ENCODE measurements at places on chromosomes 6 and 20.

DNA sequence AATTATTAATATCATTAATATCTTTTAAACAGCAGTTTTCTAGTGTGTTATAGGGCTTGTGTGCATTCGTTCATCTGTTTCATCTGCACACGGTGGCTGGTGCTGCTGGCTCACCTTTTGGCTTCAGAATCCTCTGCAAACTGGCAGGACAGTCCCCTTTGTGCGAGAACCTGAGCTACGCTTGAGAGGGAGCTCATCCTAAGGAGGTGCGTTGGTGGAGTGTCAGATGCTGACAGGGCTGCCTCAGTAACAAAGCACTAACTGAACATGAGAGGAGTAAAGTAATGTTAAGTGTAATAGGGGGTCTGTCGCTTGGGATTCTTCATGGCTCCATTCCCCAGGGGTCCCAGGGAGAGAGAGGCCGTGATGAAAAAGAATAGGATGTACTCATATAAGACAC, 22.4 kb downstream of the ELOVL2 start:
- no peak for DNase-seq

- DNase-seq: no peak
These were observed 2.1 kb upstream of the VSX1 start for GRCh38 chr20:25083773-25084625.

DNA sequence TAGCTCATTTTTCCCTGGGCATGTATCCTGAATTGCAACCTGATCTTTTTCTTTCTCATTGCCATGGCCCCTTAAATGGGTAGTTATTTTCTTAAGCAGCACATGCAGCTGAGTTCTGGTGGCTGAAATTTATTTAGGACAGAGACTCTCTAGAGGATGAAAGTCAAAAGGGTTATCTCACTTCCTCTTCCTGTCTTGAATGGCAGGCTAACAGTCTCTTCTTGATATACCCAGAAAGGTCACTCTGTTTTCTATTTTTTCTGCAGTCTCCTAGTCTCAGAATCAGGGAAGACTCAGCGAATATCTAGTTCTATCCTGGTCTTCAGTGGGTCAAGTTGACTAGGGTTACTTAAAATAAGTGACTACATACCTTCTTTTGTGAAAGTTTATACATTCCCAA, 243.3 kb downstream of the EPHA7 start:
- no peak for DNase-seq

DNA sequence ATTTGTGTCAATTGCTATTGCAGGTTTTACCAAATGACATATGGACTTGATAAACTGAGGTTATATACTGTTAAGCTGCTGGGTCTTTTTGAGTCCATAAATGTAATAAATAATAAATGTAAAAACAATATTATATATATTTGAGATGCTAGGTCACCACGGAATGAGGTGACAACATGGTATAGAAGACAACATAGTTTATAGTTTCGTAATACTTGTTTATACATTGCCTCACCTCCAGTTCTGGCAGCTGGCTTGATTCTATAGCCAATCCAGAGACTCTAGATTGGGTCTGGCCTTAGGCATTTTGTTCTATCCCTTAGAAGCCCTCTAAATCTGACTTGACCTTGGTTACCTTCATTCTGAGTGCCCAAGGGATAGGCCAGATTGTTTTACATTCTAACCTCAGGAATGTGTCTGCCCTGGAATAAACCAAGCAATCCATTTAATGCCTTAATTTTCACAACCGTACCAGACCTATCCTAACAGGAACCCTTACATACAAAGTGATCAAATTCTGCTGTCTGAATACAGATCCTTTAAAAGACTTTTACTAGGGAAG, 61.5 kb upstream of the STXBP5 start:
- DNase-seq: no peak

DNA sequence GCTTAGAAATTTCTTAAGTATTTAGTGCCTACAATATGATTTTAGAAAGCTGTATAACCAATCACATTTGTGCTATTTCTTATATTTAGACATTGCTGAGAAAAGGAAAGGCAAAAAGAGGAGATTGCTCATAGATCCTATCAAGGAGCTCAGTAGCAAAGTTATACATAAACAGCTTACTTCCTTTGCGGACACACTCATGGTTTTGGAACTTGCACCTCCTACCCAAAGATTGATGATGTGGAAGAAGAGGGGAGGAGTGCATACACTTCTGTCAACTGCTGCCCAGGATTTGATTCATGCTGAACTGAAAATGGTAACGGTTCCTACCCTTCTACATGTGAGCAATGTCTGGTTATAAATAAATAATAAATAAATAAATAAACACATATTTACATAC, 16.7 kb downstream of the RAD21L1 start:
- no peak for DNase-seq

GRCh38 chr20:54189630-54190029, 15.8 kb upstream of the CYP24A1 start:
- no peak for DNase-seq

- no peak for DNase-seq
These were observed 216.5 kb upstream of the SNX9 start for GRCh38 chr6:157606516-157606915.

DNA sequence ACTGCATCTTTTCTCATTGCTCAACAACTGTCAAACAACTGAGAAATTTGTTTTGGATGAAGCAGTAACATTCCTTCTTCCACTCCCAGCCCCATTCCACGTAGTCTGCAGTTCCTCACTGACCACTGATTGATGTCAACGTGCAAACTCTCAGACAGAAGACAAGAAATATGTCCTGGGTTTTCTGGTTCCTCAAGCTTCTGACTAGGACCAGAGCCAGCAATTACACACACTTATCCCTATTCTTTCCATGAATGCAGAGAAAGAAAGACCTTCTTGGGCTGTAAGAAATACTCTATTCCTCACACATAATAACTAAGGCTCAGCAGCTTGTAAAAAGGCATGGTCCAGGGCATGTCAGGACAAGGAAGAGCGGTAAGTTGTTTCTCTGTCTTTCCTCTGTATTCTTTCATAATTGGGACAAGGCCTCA, 790.1 kb upstream of the SLC35B3 start:
- DNase-seq: no peak

- DNase-seq: no peak
These were observed 181.0 kb downstream of the ZNF217 start for GRCh38 chr20:53412577-53413185.

DNA sequence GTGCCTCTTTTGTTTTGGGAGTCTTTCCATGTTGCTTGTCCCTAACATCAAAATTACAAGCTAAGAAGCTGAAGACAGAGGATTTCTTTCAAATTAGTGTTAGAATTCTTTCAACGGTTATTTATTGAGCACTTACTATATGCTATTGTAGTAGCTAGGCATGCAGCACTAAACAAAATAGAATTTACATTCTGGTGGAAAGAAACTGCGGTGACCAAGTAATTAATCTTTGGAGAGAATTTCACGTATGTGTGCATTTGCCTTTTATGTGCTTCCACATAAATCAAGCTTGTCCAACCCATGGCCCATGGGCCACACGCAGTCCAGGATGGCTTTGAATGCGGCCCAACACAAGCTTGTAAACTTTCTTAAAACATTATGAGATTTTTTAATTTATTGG, 33.0 kb upstream of the DUSP22 start:
- DNase-seq: no peak

- DNase-seq: no peak
These were observed 142.1 kb upstream of the SHLD1 start for GRCh38 chr20:5608104-5608441.

GRCh38 chr20:53742685-53743081, 149.0 kb upstream of the ZNF217 start:
- no peak for DNase-seq

DNA sequence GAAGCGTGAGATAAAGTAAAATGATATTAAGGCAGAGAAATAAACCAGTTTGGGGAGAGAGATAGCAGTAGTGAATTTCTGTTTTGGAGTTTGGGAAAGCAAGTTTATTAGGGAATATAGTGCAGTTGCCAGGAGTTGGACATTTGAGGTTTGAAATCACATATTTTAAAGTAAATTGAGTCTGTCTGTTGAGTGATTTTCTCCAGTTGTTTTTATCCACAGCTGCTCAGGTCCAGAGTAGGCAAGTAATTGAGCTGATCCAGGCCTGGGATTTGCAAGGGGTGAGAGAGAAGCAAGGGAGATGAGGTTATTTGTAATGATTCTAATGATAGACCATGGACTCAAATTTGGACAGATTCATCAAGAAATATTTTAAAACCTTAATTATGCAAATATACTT, 481.9 kb downstream of the UTRN start:
- no peak for DNase-seq

- no peak for DNase-seq
These were observed 2.7 kb upstream of the ZNF341 start for GRCh38 chr20:33729101-33729500.

DNA sequence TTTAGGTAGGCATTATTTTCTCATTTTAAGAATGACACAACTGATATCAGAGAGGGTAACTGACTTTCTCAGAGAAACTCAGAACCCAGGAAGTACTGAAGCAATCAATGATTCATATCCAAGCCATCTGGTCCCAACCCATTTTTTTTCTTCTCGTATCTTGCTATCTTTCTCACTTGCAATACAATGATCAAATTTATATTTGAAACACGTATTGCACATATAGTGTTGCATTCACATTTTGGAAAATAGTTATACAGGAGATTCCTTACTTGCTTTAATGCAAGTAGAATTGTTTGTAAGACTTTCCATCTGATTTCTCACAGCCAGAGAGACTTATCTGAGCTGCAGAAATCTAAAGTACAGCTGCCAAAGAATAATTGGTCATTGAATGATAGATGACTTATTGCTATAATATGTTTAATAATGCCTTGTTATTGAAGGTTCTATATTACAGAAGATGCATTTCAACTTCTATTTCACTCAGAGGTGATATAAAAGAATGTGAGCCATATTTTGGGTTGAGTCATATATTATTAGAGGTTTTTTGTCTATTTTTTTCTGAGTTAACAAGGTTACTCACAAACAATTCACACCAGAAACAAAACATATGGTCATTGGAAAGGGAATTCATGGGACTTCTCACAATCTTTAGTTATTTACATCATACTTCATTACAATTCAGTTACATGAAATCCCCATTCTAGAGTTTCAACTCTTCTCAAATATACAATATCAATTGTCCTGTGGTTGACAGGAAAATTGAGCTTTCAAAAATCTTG, 337.5 kb upstream of the CITED2 start:
- DNase-seq: no peak

DNA sequence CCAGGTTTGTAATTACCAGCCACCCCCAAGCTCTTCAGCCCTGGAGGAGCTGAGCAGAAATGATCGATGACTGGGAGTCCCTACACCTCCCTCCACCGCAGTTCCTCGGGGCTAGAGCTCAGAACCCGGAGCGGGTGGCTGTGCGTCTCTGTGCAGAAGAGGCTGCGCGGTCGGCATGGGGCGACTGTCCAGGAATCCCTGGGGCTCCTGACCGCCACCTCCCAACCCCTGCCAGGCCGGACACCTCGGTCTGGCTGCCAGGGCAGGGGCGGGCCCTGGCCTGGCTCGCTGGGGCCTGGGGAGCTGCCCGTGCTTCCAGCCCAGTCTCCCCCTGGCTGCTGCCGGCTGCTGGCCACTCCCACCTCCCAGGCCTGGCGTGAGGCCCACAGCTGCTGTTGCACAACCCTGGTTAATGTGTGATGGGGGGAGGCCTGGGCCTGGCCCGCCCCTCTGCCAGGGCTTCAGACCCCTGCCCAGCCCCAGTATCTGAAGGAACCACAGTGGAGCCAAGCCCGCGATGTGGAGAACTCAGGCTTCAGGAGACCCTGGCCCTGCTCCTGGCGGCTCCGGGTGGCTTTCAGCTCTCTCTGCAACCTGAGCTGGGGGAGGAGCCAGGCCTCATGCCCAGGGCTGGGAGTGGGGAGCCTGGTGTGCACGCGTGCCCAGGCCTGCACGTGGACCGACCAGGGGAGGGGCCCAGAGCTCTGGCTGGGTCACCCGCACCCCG, 1.2 kb downstream of the SLC2A4RG start:
- no peak for DNase-seq

- DNase-seq: no peak
These were observed 586.9 kb upstream of the ARID1B start for GRCh38 chr6:156190270-156190669.

- DNase-seq: no peak
These were observed 77.1 kb downstream of the FARS2 start for GRCh38 chr6:5338177-5338960.

DNA sequence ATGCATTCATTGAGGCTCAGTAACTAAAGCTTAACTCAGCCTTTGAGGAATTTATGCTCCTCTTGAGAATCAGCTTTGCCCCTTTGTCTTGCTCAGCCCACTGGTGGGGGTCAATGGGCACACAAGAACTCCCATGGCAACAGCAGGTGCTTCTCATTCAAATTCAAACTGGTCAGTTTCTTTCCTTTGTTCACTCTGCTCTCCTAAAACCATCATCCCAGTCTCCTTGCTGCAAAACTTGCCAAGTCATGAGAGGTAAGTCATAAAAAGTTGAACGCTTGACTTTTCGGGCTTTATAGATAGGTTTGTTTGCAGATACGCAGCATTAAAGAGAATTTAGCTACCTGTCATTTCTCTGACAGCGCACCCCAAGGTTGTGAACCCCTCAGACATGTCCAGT, 146.8 kb downstream of the TFAP2A start:
- no peak for DNase-seq

DNA sequence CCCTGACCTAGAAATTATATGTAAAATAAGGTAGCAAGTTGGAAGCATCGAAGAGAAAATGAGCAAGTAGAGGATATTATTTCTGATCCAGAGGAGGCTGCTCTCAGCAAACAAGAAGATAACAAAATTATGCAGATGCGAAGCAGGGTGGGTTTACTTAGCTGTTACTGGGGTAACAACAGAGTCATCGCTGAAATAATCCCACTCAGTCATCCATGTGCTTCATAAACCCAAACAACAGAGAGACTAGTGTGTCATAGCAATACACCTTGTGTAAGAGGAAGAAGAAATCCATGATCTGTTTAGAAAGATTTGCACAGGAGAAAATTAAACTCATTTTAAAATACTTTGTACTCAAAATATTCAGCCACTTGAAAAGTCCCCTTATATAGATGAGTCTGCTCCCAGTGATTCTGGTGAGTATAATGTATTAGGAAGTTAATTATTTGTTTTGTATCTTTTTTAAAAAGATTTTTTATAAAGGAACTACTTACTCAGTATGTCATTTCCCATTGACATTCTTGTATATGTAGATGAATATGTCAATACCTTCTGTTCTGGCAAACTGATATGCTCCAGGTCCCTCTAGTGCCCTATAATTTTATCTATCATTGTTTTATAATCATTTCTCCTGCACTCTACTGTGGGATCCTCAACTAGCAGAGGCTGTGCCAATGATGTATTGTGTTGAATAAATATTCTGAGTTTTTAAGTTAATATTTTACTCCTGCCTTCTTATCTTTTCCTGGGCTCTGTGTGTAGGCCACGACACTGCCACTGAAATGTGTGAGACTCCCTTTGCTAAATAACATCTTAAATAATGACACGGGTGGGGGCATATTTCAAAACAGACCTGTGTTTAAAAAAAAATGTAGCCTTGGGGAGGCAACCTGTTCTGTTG, 8.6 kb upstream of the HIVEP2 start:
- no peak for DNase-seq

DNA sequence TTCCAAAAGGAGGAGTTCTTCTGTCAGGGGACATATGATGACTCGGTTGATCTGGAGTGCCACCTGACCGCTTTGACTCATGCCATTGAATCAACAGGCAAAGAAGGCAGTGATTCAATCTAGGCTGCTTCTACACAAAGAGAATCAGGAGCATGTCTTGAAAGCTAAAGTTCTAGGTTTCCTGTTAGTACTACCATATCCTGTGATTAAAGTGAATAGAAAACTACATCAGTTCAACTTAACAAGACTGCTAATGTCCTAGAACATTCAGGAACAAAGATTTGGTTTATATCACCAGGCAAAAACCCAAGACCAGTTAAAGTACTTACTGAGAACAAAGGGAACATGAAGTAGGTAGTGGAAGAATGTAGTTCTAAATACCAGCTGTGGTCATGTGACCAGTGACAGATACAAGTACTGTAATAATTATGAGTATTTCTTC, 216.8 kb upstream of the SGK1 start:
- DNase-seq: no peak
